ENCODE measurements at places on chromosomes 4 and X.

DNA sequence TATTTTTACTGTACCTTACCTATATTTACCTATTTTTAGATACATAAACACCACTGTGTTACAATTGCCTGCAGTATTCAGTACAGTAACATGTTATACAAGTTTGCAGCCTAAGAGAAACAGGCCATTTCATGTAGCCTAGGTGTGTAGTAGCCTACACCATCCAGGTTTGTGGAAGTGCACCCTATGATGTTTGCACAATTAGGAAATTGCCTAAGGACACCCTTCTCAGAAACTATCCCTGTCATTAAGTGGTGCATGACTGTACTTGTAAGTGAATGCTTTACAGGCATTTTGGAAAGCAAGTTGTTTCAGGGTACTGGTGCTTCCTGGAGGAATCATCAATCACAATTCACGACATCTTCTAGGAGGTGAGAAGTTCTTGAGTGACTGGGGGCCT, 991.8 kb upstream of the SLIT2 start:
- no peak for DNase-seq

GRCh38 chr4:157217708-157218107, 2.8 kb upstream of the GRIA2 start:
- DNase-seq, result peak; percentile 9

- DNase-seq, result no peak
These were observed 89.0 kb downstream of the FAM53A start for GRCh38 chr4:1594871-1595788.

DNA sequence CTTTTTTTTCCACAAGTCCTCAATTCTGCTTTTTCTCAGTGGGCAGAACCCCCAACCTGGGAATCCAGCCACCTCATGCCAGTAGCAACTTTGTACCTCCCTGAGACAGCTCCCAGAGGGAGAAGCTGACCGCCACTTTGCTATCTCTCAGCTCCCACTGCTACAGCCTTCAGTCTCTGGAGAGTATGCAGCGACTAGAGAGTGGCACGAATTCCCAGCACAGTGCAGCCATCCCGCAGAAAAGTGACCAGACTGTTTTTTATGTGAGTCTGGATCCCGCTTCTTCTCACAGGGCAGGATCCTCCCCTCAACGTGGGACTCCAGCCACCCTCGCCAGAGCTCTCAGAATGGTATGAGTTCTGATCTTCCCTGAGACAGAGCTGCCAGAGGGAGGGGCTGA, 1234.6 kb downstream of the FAM133A start:
- no peak for DNase-seq

DNA sequence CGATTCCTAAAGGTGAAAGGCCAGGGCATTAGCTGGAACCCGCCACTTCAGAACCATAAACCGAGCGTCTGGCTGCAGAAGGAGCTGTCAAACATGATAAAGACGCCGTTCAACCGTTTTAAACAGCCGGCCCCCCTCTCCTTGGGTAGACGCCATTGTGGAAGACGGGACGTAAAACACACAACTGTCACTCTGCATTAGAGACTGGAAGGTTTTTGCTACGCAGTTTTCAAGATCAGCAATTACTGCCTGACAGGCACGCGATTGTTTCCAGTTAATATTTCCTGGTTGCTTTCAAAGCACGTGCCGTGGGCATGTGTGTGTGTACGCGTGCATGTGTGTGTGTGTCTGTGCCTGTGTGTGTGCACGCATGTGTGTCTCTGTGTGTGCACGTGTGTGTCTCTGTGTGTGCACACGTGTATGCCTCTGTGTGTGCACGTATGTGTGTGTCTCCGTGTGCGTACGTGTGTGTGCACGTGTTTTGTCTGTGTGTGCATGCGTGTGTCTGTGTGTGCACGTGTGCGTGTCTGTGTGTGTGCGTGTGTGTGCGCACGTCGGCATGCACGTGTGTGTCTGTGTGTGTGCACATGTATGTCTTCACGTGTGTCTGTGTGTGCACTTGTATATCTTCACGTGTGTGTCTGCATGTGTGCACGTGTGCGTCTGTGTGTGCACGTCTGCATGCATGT, 48.8 kb downstream of the SHOX start:
- DNase-seq, result no peak

DNA sequence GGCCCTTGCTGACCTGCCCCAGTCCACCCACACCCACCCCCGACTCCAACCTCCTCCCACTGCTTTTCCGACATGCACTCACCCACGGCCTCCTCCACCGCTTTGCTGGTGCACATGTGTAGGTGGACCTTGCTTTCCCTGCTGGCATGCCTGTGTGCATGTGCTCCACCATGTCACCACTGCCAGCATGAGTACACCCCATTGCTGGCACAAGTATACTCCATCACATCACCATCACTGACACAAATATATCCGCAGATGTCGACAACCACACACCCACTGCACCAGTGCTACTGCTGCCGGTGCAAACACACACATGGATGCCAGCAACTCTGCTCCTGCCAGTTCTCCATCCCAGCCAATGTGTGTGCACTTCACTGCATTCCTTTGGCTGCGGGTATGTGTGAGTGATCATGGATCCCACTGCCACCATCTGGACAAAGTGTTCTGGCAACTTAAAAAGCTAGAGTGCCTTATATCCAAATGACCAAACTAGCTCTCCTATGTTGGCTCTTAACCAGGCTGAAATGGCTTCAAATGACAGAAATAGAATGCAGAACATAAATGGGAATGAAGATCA, 1072.3 kb downstream of the RAPGEF2 start:
- DNase-seq, result no peak

- DNase-seq, result no peak
These were observed 796.8 kb downstream of the ADGRL3 start for GRCh38 chr4:61996943-61997342.

DNA sequence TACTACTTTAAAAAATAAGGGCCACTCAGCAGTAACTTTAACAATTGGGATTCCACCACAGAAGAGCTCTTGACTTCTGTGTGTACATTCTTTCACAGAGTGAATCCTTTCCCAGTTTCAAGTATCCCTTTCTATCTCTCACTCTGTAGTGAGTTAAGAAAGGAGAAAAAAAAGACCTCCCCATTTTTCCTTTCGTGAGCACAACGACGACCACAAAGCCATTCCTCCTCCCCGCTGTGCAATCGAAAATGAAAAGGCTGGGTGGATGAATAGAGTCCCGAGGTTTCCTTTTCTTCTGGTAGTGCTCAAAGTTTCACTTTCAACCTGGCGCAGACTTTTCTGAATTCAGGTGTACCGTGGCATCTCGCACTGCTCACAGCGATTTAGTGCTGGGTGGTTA, 58.0 kb downstream of the TAB3 start:
- DNase-seq, result no peak

DNA sequence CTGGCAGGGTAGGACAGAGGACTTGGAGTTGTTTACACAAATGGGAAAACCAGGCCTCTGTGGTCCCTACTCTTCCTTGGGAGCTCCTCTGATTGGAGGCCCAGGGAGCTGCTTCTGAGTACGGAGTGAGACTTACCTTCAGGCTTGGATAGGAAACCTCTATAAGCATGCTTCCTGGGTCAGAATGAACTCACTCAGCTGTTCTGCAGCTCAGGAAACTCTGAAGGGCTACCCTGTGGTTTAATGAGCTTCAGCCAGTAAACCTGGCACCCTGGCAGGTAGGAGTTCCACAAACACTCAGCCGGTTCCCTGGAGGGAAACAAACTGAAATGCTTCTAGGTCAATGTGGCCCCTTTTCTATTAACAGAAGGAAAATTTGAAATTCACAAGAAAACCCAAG, 51.0 kb upstream of the TFDP3 start:
- DNase-seq, result no peak

DNA sequence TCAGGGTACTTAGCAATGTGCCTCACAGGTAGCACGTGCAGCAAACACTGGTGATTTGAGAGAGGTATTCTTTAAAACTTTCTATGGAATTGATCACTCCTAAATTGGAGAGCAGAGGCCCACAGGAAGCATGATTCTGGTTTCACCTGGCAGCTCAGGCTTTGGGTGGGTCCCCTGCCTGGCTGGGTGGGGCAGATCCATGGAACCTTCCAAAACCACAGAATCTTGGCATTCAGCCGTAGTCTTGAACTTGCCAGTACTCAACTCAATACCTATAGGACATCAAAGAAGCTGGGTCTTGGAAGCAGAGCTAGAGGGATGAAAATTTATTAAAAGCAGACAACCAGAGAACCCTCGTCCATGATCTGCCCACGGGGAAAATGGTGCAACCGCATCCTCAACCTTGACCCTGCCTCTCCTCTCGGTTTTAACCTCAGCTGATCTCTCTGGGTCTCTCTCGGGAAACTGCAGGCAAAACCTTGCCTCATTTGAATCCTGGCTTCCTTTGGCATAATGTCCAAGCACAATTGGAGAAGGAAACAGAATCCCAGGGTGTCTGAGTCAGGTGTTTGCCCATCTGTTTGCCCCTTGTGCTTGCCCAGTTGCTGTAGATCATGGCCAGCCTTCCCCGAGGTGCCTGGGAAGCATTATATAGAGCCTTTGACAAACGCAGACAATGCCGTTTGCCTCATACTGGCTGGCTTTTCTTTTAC, 22.9 kb downstream of the OTOP1 start:
- no peak for DNase-seq

GRCh38 chr4:104969394-104970082, 177.1 kb upstream of the TET2 start:
- DNase-seq, result no peak

GRCh38 chr4:118997601-118998000, 108.9 kb downstream of the SYNPO2 start:
- no peak for DNase-seq

- no peak for DNase-seq
These were observed 56.6 kb downstream of the AMELX start for GRCh38 chrX:11349661-11350337.

- DNase-seq, result no peak
These were observed 22.9 kb downstream of the FAT1 start for GRCh38 chr4:186700746-186701145.

- no peak for DNase-seq
These were observed 19.5 kb upstream of the NOCT start for GRCh38 chr4:138996090-138996489.

DNA sequence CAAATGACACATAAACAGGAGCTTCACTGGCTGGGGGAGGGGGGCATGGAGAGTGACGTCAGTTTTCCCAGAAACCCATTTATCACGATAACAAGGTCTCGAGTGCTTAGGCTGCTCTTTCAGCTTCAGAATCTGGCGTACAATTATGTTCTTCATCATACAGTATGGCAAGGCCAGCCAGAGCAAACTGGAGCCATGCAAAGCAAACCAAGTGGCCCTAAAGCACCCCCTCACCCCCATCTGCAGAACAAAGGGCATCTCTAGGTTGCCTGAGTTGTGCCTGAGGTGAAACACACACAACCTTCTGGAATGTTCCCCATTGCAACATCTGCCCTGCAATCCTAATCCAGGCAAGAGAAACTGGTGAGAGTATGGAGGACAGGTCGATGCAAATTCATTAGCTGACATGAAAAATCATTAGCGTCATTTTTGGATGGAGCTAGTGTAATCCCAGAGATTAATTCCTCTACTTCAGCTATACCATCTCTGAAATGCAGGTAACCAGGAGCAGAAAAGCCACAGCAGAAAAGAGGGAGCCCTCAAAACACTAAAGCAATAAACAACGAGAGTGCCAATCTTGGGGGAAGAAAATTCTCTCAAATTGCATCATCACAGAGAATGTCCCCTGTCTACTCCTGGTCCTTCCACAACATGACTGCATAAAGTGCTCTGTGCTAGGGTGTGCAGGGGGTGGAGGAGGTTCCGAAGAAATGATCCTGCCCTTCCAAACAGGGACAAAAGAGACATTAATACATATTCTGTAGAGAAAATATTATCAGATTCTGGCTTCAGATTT, 1.8 kb downstream of the SEPTIN6 start:
- DNase-seq, result no peak

GRCh38 chr4:102687373-102687981, 73.3 kb downstream of the MANBA start:
- no peak for DNase-seq

DNA sequence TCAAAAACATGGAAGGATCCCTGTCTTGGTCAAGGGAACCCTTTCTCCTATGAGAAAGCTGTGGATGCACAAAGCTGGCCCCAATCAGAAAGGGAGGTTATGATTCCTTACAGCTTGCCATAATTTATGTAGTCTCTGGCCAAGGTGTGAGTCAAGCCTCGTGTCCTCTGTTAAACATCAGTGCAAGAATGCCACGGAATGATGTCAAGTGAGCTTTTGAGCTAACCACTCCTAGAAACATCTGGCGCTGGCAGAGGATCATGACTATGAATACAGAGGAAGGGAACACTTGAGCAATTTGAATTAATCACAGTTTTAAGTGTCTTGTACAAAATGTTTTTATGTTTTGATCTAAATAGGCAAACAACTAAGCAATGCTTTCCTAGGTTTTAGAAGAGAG, 51.5 kb upstream of the RAP2C start:
- DNase-seq, result peak; percentile 4

DNA sequence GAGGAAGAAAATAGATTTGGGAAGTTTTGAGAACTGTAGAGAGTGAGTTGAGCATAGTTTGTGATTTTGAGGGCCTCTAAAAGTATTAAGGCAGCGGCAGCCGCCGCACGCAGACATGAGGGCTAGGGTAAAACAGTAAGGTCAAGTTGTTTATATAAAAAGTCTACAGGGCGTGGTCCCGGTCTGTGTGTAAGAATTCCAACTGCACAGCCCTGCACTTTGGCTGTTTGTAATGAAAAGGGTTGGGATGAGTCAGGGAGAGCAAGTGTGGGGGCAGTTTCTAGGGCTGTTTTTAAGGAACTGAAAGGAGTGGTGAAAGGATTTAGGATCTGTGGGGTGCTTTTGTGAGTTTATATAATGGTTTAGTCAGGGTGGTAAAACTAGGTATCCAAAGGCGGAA, 55.0 kb downstream of the BEX3 start:
- DNase-seq, result no peak

GRCh38 chr4:122576261-122577188, 44.3 kb downstream of the IL21 start:
- DNase-seq, result peak; percentile 1

DNA sequence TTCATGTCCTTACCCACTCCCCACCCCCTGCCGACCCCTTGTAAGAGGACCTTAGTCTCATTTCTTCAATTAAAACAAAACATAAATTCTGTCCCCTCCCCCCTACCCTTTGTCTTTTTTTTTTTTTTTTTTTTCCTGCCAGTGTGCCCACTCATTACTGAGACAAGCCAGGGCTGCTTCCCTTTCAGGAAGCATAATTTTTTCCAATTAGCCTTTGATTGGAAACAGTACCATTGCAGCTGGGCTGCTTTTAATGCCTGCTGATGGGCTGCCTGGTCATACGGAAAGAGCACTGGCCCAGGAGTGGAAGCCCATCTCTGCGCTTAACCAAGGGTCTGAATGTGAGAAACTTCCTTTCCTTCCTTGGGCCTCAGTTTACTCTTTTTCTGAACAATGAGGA, 18.6 kb upstream of the CAPN6 start:
- DNase-seq, result no peak

GRCh38 chrX:85379174-85379907, at the start of gene POF1B:
TSS of gene POF1B (minus strand) at chrX:85379665. CDS start at chrX:85379454, 211 bp downstream.
- no peak for DNase-seq

DNA sequence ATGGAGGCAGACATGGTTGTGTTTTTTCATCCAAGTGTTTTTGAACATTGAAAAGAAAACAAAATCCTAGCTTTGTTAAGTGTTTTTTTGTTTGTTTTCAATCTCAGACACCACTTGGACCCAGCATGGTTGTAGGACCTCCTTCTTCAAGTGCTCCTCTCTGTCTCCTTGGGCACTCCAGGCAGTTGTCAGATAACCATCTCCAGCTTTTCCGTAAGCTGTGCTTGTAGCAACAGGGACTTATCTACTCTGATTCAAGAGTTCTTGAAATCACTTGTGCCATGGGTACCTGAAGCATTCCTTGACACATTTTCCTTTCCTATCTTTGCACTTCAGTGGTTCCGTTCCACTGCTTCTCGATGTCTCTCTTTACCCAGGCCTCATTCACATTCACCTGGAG, 334.9 kb upstream of the DDX53 start:
- no peak for DNase-seq

GRCh38 chrX:10485326-10485725, 135.1 kb downstream of the MID1 start:
- no peak for DNase-seq

Data from NCI-H510A treated with DMSO at 0.1 percent for 48 hours (cell line).